ENCODE measurements at places on chromosomes 1 and 21.
A peak's percentile ranks its signal among the peaks of the same experiment; 100 is the strongest.

DNA sequence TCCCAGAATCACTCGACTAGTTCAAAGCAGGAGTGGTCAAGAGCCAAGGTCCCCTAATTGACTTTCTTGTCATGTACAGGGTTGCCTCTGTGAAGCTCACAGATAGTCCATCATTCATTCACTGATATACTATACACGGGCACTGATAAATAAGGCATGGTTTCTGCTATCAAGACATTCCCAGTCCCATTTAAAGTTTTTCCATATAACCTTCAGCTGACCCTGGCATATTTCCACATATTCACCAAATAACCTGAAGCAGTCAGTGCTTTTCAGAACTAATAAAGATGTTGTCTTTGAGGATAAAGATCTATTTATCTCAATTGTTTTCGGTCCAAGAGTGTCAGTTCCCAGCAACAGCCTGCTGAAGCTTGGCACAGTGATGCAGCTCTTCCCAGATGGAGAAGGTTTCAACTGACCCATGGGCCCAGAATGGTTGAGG is 173.4 kb downstream of the ZZZ3 start:
- DNase-seq, result no peak

DNA sequence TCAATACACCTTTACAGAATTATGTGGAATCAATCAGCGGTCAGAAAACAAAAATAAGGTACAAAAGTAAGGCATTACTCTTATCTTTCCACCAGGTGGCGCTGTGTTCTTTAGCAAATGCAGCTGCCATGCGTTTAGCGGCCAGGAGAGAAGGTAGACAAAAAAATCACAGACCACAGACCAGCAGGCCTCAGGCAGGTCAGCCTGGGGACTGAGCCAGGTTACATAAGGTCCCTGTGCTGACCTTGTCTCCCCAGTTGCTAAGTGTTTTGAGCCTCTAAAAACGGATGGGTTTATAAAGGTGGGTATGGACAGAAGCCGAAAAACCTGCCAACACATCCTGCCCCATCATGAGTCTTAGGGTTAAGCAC is 2.8 kb downstream of the RGS16 start:
- peak; percentile 47 for DNase-seq

DNA sequence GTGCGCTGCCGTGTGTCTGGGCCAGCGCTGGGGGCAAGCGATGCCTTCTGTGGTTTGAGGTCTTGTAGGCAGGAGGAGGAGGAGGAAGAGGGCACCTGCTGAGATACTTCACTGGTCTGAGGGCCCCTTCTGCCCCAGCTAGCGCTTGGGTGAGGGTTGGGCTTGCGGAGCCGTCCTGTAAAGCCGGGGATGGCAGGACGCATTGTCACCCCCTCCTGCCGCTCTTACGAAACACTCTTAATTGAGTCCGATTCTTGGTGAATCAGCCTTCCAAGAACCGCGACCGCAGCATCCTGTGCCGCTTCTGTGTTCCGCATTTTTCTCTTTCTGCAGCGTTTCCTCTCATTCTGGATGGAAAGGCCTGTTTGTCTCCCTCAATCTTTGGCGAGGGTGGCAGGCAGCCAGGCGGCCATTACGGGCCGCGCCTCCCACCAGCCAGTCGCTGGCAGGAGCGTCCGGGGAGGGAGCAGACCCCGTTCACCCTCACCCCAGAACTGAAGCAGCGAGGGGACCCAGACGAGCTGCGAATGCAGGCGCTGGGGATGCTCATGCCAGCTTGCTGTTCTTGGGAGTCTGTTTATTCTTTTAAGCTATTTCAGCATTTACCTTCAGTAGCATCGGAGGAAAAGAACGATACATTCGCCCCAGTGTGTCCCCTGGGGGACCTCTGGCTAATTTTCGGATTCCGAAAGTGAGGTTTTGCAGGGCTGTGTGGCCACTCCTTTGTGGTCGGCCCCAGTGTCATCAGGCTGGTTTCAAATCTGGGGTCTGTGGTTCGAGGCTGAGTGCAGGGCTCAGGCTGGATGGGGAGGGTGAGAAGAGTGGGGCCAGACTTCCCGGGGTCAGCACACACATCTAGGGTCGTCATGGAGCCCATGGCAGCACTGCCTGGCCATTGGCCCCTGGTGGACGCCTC is 62.7 kb downstream of the SKI start:
- peak; percentile 98 for DNase-seq

GRCh38 chr21:43352154-43352537 is 74.8 kb downstream of the SIK1 start:
- DNase-seq, result no peak

DNA sequence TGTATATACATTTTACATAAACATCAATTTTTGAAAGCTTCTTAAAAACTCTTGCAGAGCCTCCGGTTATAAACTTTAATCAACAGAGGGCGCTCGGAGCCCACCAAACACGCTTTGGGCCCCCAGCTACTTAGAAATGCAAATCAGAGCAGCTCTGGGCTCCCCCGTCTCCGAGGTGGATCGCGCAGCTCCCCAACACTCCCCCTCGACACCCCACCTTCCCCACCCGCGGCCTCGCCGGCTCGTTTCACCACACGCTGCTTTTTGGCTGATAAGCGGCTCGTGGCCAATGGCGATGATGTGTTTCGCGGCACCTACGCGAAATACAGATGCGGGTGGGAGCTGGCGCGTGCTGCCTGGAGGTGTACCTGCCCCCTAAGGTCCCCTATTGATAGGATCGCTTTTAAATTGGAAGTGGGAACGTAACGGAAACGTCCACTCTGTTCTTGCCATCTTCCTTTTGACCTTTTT is 1.7 kb upstream of the KIF26B start:
- DNase-seq, result peak; percentile 51

GRCh38 chr1:143611159-143611558 is 360.6 kb downstream of the FAM72C start:
- DNase-seq, result no peak

DNA sequence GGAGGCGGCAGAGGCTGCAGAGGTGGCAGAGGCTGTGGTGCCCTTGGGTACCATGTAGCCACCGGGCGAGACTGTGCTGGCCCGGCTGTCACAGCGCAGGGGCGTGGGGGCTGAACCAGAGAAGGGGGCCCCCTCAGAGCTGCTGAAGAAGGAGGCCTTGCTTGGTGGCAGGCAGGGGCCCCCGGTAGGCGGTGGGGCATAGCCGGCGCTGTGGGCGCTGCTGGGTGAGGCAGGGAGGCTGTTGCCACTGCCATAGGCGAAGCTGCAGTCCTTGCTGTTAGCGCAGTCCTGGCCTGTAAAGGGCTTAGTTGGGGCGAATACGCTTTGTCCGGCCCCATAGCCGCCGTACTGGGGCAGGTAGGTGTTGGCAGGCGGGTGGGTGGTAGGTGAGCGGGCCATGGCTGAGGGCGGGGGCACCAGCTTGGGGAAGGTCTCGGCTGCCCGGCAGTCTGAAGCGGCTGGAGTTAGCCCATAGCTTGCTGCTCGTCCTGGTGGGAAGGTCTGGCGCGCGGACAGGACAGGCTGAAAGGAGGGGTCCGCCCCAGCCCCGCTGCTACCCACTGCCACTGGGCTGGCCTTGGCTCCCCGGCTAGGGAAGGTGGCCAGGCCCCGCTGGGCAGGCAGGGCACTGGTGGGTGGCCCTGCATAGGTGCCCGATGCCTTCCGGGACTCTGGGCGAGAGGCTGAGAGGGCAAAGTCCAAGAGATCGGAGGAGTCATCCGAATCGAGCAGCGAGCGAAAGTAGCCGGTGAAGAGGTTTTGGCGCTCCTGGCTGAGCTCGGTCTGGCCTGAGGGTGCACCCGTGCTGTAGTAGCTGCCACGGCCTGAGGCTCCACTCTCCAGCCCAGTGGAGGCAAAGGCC is 54.9 kb downstream of the AHDC1 start:
- no peak for DNase-seq

DNA sequence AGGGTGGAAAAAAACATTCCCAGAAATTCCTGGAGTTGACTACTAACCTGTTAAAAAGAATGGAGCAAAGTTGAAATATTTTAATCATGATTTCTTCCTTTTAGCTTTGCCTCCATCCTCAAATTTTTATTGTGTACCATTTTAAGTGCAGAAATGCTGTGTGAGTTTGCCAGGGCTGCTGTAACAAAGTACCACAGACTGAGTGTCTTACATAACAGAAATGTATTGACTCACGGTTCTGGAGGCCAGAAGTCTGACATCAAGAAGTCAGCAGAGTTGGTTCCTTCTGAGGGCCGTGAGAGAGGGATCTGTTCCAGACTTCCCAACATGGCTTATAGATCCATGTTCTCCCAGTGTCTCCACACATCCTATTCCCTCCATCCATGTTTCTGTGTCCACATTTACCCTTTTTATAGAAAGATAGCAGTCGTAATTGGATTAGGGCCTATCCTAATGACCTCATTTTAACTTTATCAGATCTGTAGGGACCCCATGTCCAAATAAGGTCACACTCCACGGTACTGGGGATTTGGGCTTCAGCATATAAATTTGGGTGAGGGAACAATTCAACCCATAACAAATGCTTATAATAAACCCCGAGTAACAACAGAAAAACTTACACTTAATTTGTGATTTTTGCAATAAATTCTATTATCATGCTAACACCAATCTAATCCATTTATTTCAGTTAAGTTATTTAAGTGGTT is 12.7 kb downstream of the SNX7 start:
- DNase-seq, result no peak
